Mammary epithelial cell (primary cell): ENCODE measurements at places on chromosomes 7 and 10. TPM values are rescaled to one million over a fixed set of nuclear protein-coding genes. Genes with fewer than 3 reads are reported as not detected.

Gene MCU
- total RNA-seq: 21.5 TPM

Gene RGR
- total RNA-seq: not detected in 2 replicates

Gene CTTNBP2
- total RNA-seq: 8.0 TPM

Gene TAS2R3
- total RNA-seq: 2.8 TPM

Gene ZNF777
- 9.2 TPM for total RNA-seq

Gene SFXN2
- 8.4 and 10.9 TPM in 2 replicates for total RNA-seq

Gene NSUN6
- total RNA-seq: 8.1 and 12.0 TPM in 2 replicates

Gene FGFR2
- total RNA-seq: 19.0 and 22.0 TPM in 2 replicates

Gene SUN3
- total RNA-seq: not detected

Gene KDM7A
- total RNA-seq: 11.8 TPM

Gene LARP4B
- 103 and 117 TPM in 2 replicates for total RNA-seq

Gene LRWD1
- 16.9 and 17.8 TPM in 2 replicates for total RNA-seq
